ENCODE measurements at places on chromosomes 12 and 14. TPM values are rescaled to one million over a fixed set of nuclear protein-coding genes. Genes with fewer than 3 reads are reported as not detected.

The RERG gene
- not detected for total RNA-seq

The KERA gene
- not detected for total RNA-seq

DNA sequence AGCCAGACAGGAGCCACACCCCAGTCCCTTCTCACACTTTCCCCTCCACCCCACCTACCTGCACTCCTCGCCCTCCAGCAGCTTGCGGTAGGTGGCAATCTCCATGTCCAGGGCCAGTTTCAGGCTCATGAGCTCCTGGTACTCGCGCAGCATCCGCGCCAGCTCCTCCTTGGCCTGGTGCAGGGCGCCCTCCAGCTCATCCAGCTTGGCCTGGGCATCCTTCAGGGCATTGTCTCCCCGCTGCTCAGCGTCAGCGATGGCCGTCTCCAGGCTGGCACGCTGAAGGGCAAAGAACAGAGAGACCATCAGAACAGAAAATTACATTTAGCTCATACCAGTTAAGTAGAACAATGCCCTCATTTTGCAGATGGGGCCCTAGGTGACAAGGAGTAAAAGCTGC lies 5.5 kb downstream of the KRT74 start:
- DNase-seq, result no peak
- H3K27me3 ChIP-seq, result no peaks in the 10 kb centered on the region
- H3K36me3 ChIP-seq, result no peaks in the 10 kb centered on the region
- H3K4me3 ChIP-seq, result no peak overlapping the region
- no peak overlapping the region for H3K27ac ChIP-seq
- H3K4me1 ChIP-seq, result no peaks in the 10 kb centered on the region

- H3K27me3 ChIP-seq, result no peaks in the 10 kb centered on the region
- no peaks in the 10 kb centered on the region for H3K36me3 ChIP-seq
- no peaks in the 10 kb centered on the region for H3K4me1 ChIP-seq
- no peak overlapping the region for H3K27ac ChIP-seq
- no peak overlapping the region for H3K4me3 ChIP-seq
Observed at GRCh38 chr12:68530965-68531364, 79.7 kb upstream of the RAP1B start.

DNA sequence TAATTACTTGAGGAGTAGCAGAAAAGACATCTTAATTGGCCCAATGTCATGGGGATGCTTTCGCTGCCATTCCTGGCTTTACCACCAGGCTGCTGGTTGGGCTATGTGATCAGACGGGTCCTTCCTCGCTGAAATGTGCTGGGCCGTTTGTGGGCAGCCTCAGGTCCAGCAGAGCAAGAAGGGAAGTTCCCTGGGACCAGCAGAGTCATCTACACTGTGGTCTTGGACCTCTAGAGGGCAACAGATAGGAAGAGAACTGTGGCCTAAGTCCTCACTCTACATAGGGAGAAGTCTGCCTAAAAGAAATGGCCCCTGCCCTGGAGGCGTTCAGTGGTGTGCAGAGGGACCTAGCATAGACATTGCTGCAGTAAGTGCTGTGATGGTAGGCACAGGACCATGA lies 10.9 kb downstream of the EVL start:
- H3K27me3 ChIP-seq, result no peaks in the 10 kb centered on the region
- H3K27ac ChIP-seq, result no peak overlapping the region
- no peak overlapping the region for H3K4me3 ChIP-seq
- peak; percentile 81 for DNase-seq

GRCh38 chr14:83816761-83817160 lies 1713.2 kb upstream of the FLRT2 start:
- H3K27ac ChIP-seq, result no peak overlapping the region
- H3K4me1 ChIP-seq, result no peaks in the 10 kb centered on the region
- no peaks in the 10 kb centered on the region for H3K36me3 ChIP-seq
- H3K4me3 ChIP-seq, result no peak overlapping the region
- DNase-seq, result no peak
- H3K27me3 ChIP-seq, result no peaks in the 10 kb centered on the region

DNA sequence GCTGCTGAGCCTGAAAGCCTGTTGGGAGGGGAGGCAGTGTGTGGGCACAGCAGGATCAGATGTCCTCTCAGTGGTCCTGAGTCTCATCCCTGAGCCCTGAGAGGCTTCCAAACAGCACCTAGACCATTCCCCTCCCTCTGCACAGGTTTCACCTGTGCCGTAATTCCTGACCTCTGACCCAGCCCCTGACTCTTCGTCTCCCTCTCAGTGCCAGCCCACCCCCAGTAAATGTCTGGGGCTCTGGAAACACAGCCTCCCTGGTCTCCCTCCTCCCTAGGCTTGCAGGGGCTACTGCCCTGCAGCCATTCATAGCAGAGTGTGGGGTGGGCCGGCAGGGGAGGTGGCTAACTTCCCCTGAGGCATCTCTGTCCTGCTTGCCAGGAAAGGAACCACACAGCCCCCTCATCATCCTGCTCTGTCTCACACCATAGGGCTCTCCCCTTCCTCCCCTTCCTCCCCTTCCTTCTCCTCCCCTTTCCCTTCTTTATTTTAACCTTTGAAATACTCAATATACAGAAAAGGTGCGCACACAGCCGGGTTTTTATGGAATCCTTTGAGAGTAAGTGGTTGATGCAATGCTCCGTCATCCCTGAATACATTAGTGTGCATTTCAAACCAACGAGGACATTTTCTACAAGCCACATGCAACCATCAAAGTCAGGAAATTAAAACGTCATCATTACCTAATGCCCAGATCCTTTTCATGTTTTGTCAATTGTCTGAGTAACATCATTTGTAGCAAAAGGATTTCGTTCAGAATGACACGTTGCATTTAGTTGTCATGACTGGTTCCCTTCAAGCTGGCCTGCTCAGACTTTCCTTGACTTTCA lies 67.0 kb downstream of the PRMT8 start:
- H3K4me1 ChIP-seq, result no peaks in the 10 kb centered on the region
- H3K4me3 ChIP-seq, result no peak overlapping the region
- H3K27me3 ChIP-seq, result no peaks in the 10 kb centered on the region
- H3K27ac ChIP-seq, result no peak overlapping the region
- no peaks in the 10 kb centered on the region for H3K36me3 ChIP-seq

DNA sequence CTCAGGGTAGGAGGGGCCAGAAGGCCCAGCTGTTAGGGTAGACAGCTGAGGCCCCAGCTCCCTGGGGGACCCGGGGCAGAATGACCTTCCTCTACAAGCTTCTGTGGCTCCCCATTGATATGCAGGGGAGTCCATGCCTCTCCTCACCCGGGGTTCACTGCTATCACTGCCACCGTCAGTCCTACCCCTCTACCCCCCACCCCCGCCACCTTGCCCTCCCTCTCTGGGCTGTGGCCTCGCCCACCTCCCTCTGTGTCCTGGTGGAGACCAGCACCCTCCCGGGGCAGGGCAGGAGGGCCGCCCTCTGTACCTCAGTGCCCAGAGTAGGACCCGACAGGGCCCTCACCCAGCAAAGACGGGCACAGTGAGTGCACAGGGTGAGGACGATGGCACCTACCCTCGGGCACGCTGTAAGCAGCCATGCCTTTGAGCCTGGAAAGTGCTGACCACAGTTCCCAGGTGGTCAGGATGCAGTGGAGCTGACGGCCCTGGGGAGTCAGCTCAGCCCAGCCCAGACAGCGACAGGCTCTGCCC lies 88.4 kb upstream of the SFSWAP start:
- H3K4me1 ChIP-seq, result peaks cover 10% of the 10 kb centered on the region
- no peak for DNase-seq
- no peak overlapping the region for H3K4me3 ChIP-seq
- H3K27ac ChIP-seq, result no peak overlapping the region
- H3K36me3 ChIP-seq, result no peaks in the 10 kb centered on the region

DNA sequence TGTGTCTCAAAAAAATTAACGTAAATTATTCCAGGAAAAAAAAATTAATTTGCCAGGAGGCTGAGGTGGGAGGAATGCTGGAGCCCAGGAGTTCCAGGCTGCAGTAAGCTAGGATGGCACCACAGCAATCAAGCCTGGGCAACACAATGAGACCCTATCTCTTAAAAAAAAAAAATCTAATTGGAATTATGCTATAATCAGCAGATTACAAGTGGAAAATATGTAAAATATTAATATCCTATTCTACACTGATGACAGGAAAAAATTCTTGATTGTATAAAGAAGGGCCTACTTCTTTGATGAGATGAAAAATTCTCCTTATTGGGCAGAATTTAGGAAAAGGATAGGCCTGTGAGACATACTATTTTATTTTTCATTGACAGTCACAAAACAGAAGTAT lies 114.0 kb downstream of the RALGAPA1 start:
- no peaks in the 10 kb centered on the region for H3K36me3 ChIP-seq
- no peaks in the 10 kb centered on the region for H3K4me1 ChIP-seq
- no peak overlapping the region for H3K27ac ChIP-seq
- DNase-seq, result no peak

DNA sequence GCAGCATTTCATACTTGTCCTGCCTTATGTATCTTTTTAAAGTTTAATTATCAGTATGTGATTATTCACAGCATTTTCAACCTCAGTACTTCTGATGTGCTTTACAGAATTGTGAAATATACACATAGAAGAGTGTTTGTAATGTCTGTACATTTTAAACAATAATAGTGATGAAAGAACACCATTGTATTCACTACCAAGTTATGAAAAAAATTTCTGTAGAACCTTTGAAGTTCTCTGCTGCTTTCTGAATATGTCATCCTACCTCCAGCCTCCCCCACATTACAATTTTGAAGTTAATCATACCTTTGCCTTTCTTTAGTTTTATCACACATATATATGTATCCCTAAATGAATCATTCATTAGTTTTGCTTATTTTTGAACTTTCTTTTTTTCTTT lies 24.8 kb downstream of the FRMD6 start:
- H3K4me3 ChIP-seq, result no peak overlapping the region
- DNase-seq, result no peak
- H3K27me3 ChIP-seq, result no peaks in the 10 kb centered on the region
- H3K4me1 ChIP-seq, result no peaks in the 10 kb centered on the region
- H3K27ac ChIP-seq, result no peak overlapping the region

DNA sequence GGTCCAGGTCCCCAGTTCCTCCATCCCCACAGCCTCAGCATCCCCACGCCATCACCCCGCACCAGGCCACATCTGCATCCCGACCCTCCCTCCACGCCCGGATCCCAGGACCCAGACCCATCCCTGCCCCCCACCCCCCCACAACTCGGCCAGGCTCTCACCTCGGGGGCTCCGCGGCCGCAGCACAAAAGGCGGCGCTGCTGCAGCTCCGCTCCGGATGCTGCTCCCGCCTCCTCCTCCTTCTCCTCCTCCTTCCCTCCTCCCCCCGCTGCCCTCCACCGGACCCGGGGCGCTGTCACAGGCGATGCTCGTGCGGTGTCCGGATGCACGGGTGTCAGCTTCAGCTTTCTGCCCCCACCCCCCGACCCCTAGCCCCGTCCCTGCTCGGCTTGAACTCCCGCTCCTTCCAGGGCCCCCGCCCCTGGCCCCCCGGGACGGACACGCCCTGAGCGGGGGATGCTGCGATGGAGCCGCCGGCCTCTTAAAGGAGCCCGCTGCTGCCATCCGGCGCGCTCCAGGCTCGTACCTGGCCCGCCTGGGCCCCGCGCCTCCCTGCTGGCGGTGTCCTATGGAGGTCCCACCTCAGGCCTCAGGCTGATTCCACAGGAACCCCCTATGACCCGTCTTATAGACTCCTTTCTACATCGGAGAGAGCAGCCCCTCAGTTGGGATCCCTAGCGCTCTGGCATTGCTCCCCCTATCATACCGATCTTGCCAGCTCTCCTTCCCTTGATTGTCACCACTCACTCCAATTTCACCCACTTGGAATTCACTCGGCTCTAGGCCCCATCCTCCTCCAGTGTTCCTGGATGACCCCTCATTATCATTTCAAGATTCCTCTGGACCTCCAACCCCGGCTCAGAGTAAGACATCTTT lies at the start of gene MAP3K12:
MAP3K12 (minus strand) TSS at position 193 of the 876 bp plus-strand sequence. CDS start 12,067 bp downstream, outside the sequence.
- H3K4me3 ChIP-seq, result peak within 1 kb of the TSS; percentile 96
- peak; percentile 84 for DNase-seq
- H3K4me1 ChIP-seq, result peaks cover 6% of the 10 kb centered on the region
- peak within 1 kb of the TSS; percentile 49 for H3K27ac ChIP-seq
- peaks cover 6% of the 10 kb centered on the region for H3K36me3 ChIP-seq
- H3K27me3 ChIP-seq, result no peaks in the 10 kb centered on the region
